Fibroblast of skin of back (primary cell): ENCODE measurements at places on chromosomes 7 and 10.
A peak's percentile ranks its signal among the peaks of the same experiment; 100 is the strongest.

DNA sequence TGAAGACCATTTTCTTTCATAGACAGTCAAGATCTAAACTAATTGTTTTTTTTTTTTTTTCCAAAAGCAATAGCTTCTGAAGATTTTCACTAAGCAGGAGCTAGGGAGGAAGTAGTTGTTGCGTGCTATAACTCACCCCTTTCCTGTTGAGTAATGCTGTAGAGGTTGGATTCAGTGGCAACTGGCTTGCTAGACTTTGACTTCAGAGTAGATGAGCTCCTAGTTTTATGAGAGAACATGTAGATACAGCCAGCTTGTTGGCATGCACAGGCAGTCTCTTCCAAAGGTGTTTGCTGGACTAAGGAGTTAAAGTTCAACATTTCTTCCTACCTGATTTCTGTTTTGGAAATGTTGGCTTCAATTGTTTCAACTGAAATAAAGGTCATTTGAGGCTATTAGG, 66.2 kb upstream of the MXI1 start:
- peak; percentile 21 for DNase-seq

DNA sequence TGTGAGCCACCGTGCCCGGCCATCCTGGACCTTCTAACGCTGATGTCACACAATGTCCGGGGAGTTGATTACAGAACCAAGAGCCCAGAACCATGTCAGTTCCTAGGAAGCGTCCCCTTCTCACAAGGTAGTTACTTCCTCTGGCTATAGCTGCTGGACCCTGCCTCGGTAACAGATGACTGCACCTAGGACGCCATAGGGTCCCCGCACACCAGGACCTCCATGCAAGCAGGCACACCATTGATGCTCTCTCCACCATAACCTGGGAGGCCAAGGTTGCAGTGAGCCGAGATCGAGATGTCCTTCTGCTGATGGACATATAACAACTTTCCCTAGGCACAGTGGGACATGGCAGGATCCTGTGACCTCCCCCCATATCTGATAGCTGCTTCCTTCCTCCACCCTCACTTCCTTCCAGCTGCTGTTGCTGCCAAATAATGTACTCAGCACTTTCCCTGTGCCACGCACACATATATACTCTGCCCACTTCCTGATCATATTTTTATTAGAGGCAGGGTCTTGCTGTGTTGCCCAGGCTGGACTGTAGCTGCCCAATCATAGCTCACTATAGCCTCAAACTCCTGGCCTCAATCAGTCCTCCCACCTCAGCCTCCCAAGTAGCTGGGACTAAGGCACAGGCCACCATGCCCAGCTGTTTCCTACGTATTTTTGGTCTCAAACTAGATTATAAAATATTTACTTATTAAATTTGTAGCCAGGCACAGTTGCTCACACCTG, 3.5 kb upstream of the SNX8 start:
- DNase-seq, result no peak

- no peak for DNase-seq
Measured at GRCh38 chr10:131206111-131206995, 105.2 kb downstream of the TCERG1L start.

GRCh38 chr7:123131556-123131955, 68.2 kb downstream of the SLC13A1 start:
- DNase-seq, result no peak

GRCh38 chr7:74454021-74454924, 567 bp downstream of the GTF2IRD1 start:
- DNase-seq, result no peak

DNA sequence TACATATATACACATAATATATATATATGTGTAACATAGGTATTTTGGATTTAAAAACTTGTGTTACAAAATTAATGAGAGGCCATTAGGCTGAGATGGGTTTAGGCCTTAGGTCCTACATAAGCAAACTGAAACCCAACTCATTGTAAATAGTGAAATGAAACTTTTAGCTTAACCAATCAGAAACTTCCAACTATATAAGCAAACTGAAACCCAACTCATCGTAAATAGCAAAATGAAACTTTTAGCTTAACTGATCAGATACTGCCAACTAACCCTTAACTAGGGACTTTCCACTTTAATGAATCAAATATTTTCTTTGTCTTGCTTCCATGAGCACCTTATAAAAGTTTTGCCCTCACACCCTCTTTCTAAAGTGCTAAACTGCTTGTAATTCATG, 17.3 kb upstream of the SAMD9L start:
- no peak for DNase-seq

- DNase-seq, result no peak
Measured at GRCh38 chr7:47186316-47186715, 395.6 kb downstream of the TNS3 start.

GRCh38 chr7:32559480-32559879, 64.2 kb downstream of the AVL9 start:
- no peak for DNase-seq

- DNase-seq, result no peak
Measured at GRCh38 chr7:158655931-158656441, 48.6 kb downstream of the NCAPG2 start.

- DNase-seq, result no peak
Measured at GRCh38 chr7:48899932-48900331, 24.4 kb upstream of the CDC14C start.

DNA sequence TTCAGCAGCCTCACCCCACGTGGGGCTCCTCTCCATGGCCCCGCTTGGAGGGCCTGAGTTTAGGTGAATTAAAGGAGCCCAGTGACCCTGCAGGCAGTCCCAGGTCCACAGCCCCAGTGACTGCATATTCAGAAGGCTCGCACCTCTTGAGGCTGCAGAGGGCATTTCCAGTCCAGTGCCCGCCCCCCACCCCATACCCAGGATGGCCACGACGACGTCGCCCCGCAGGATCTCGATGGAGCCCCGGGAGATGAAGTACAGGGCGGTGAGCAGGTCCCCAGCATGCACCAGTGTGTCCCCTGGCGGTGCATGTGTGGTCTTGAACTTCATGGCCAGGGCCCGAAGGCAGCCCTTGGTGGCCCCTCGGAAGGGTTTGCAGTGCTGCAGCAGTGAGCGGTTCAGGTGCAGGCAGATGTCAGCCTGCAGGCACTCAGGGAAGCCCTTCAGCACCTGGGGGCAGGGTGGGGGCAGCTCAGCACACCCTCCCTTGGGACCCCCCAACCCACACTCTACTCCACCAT, 28.1 kb downstream of the KCNH2 start:
- no peak for DNase-seq

- no peak for DNase-seq
Measured at GRCh38 chr10:77932016-77932715, 5.6 kb upstream of the DLG5 start.

GRCh38 chr10:61465171-61465496, 12.0 kb upstream of the TMEM26 start:
- DNase-seq, result no peak

- DNase-seq, result no peak
Measured at GRCh38 chr7:71334541-71334940, 202.6 kb downstream of the GALNT17 start.

- no peak for DNase-seq
Measured at GRCh38 chr7:26193432-26194207, 6.9 kb downstream of the HNRNPA2B1 start.

DNA sequence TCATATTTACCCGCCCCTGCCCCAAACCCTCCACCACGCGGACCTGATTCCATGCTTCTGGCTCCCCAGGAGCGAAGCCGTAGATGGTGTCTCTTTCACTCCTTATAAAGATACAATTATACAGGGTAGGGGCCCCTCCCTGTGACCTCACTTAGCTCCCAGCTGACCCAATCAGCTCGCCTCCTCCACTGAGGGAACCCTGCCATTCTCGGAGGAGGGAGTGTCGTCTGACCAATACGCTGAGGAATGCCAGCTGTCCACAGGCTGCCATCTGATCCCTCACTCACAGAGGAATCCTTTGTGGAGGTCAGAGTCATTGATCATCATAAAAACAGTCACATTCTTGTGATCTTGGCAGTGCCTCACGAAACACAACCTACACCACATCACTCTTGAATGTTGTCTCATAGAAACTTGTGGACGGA, 67.5 kb upstream of the INSIG1 start:
- DNase-seq, result peak; percentile 99

DNA sequence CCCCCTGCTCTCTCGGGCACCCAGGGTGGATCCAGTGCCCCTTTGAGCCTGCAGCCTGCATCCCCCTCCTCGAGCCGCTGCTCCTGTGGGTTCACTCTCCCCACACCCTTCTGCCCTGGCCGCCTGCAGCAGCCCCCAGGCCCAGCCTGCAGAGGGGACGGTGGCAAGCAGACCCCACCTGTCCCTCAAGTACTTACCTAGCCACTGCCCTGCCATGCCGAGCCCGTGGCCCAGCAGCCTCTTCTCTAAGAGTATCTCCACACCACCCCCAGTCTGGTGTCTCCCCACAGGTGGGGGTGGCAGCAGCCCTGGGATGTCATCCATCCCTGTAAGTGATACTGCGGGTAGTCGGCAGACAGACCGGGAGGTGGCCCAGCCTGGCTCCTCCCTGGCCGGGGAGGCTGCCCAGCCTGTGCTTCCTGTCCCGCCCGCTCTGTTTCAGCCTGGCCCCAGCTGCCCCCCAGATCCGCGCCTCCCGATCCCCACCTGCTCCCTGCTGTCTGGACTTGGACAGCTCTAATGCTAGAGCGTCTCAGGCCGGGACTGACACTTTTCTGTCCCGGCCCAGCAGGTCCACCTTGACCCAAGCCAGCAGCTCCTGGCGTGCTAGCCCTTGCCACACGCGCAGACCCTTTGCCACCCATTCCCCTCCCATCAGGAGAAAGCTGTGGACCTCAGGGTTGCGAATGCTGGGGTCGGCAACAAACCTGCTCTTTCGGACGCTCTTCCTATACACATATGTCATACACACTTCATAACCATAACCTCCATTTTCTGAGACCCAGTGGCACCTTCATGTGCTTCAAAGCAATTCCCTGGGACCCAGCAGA, 25.0 kb downstream of the YKT6 start:
- no peak for DNase-seq

DNA sequence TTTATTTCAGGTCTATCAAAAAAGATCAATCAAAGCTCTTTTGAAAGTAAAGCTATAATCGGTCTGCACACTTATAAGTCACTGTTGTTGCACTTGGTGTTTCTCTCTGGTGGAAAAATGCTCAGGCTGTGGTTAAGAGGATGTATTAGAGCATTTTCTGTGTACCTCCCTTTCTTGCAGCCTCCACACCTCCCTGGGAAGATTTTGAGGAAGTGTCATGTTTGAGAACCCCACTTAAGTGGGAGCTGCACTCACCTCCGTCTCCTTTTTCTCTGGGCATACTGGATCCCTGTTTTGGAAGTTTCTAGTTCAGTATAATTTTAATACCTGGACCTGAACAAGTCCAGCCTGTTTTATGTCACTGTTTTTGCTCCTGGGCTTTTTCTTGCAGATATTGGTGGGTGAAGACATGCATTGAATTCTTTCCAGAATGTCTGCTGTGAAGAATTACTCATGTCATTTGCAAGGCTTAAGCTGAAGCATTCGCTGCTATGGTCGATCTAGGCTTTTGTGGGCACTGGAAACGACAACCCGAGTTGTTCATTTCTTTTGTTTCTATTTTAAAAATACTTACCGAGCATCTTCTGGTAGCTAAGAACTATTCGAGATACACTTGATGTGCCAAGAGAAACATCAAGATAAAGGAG, 36.6 kb downstream of the TCF7L2 start:
- DNase-seq, result peak; percentile 64

DNA sequence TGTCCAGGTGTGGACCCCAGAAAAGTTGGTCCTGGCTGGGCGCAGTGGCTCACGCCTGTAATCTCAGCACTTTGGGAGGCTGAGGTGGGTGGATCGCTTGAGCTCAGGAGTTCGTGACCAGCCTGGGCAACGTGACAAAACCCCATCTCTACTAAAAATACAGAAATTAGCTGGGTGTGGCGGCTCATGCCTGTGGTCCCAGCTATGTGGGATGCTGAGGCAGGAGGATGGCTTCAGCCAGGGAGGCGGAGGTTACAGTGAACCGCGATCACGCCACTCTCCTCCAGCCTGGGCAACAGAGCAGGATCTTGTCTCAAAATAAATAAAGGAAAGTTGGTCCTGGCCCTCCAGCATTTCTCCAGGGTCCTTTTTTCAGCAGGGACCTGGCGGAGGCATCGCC, 1.4 kb downstream of the NUDT1 start:
- no peak for DNase-seq

DNA sequence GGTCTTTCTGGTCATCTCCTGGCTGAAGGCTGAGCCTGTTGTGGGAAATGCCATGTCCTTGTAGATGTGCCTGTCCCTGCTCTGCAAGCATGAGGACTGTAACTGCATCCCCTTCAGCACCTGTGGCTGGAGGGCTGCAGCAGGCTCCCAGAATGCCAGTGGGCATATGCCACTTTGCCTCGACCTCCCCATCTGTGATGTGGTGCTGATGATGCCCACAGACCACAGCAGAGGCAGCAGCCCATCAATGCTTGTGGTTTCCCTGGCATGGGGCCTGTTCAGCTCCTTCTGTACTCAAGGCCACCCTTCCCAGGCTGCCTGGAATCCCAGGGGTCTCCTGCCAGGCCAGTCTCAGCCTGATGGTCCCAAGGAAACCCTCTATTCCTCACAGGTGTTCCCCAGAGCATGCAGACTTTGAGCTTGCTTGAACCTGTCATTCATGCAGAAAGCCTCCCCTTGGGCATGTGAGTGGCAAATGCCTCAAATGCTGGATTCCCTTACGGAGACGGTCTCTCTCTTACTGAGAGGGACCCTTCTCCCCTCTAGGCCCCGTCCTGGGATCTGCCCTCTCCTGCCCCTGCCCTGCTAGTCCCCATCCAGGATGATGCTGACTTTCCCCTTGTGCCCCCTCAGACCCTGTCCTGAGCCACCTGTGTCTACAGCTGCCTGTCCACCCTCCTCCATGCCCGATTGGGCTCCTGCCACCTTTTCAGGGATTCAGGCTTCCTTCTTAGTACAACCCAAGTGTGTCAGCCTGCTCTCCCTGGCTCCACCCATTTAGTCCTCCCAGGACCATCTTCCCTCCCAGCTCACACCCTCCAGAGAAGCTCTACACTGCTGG, 50.9 kb upstream of the ANTXRL start:
- DNase-seq, result no peak

DNA sequence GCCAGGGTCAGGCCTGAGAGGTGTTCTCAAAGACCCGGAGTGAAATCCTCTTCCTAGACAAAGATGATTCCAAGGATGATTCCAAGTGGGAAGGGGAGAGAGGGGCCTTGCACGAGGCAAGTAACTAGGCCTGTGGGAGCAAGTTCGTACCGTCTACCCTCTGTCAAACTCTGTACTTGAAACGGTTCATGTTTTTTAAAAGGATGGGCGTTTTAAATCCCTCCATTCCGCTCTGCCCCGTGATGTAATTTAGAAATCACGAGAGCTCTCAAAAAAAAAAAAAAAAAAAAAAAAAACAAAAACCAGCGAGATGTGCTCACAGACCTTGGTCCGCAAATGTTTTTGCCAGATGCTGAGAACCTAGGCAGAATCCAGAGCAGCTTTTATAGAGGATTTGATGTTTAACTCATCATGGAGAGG, 114.7 kb upstream of the CARD11 start:
- DNase-seq, result no peak

GRCh38 chr10:79329529-79329928, 17.7 kb upstream of the PPIF start:
- DNase-seq, result no peak
